ENCODE measurements at places on chromosomes 16 and 17.

DNA sequence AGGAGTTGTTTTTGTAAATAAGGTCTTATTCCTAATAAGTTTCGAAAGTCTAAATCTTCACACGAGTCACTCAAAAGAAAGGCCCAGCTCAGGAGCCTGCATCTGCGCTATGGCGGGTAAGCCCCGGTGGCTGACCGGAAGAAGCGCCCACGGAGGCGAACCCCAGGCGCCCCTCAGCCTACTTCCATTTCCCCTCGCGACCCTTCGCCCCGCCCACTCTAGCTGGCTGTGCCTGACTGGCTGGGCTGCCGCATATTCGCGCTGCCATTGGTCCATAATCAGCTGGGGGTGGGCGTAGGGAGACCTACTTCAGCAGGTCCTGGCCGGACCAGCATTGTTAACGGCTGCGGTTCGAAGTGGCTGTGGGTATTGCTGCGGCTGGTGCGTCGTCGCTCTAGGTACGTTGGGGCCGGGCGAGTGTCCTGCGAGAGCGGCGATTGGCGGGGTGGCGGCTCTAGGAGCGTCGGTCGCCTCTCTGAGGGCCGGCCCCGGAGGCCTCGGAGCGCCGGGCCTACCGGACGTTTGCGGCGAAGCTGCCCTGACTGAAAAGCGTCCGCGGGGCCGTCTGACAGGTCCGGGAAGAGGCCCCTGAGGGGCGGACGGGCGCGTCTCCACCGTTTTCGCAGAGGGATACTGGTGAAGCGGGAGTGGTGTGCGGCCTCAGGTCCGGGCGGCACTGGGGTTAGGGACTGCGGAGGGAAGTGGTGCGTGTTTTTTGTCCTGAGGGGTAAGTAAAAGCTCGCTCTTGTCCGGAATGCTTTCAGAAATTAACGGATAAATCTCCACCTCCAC lies at the start of gene ATF7IP2:
Gene ATF7IP2, plus strand, starts transcription at position 337 of the 792 bp plus-strand sequence. CDS start 44,560 bp downstream, outside the sequence.
- DNase-seq = peak; percentile 83

- DNase-seq = no peak
Observed at GRCh38 chr17:10156599-10156947, 41.8 kb downstream of the GAS7 start.

DNA sequence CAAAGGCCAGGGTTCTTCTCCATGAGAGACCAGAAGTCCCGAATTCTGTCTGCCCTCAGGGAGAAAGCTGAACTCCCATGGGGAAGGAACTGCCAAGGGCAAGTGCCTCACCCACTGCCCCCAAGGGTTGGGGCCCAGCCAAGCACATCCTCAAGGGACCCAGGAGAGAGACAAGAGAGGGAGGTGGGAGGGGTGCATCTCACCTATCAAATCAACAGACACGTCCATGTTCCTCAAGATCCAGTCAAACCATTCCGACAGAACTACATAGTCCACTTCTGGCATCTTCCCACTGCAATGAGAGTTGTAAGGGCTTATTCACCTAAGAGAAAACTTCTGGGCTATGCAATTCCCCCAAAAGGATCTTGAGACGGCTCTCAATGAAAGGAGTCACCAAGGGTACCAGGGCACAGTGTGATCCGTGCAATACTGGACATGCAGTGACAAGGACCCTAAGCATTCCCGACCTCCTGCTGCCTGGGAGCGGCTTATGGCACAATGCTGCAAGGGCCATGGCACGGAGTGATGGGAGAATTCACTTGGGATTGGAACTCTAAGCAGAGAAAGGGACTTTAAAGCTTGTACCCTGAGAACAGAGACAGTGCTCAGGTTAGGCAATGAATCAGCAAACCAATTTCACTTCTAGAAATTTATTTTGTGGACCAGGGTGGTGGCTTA lies 32.2 kb downstream of the TK2 start:
- DNase-seq = no peak

- no peak for DNase-seq
Observed at GRCh38 chr17:45855691-45856336, 11.1 kb downstream of the SPPL2C start.

DNA sequence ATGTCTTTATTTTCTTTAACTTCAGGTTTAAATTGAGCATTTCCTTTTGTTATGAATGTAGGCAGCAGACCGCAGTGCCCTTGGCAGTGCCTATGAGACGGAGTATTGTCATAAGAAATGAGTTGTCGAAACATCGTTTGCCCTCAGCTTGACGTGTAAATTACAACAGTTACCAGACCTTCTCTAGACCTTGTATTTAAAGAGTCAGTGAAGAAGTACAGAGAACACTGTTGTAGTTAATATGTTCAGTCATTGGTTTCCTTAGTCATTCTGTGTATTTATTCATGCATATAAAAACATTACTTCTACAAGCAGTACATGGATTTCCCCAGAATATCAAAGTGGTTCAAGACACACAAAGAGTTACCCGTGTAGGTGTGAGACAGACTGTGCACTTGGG lies 19.0 kb downstream of the IRF8 start:
- no peak for DNase-seq

DNA sequence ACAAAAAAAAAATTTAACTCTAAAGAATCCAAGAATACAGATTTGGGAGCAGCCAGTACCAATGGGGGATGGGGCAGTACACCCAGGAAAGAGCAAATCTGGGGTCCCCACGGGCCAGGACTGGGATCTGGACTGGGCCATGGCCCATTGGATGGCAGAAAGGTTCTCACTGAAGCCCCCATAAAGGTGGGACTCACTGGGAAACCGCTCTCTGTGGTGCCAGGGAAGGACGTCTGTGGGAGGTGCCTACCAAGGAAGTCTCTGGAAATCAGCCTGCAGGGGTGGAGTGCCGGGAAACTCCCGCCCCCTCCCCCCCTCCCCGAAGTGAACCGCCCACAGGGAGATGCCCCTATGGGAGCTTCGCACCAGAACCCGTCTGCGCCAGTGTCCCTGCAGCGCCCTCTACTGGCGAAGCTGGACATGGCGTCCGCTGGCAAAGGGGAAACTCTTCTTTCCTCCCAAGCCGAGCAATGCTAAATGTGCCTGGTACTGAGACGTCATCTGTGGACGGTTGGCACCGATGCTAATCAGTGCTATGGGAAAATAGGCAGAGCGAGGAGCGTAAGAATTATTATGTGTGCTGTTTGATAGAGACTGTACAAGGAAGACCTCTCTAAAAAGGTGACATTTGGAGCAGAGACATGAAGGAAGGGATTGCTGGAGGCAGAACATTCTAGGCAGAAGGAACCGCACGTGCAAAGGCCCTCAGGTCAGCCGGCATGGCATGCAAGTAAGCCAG lies 671.1 kb downstream of the WWOX start:
- peak; percentile 59 for DNase-seq
